ENCODE measurements at places on chromosomes 5 and 9.

DNA sequence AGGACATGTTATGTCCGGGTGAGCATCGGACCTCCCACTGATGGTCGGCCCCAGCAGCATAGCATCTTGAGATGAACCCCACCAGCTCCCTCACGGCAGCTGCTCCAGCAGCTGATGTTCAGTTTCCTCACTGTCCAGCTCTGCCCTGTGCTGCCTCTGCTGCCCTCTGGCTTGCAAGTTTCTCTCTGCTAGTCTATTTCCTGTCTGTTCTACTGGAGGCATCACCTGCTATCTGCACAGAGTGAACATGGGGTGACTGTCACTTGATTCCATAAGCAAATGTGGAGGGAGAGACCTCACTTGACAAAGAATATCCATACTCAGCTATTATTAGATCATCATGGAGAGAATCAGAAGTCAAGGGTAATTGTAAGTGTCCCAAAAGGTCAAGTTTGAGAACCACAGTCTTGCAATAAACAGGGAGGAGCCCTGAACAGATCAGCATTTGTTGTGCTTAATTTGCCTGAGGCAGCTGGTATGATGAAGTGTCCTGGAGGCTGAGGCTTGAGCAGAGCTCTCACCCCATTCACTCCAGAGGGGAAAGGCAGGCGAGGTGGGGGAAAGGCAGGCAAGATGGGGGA lies 702.8 kb downstream of the SEMA5A start:
- no peak for DNase-seq

- DNase-seq = no peak
These were observed 4.3 kb downstream of the CD14 start for GRCh38 chr5:140628711-140629110.

- no peak for DNase-seq
These were observed 7.8 kb upstream of the C9orf40 start for GRCh38 chr9:74960561-74960960.

GRCh38 chr9:125701351-125701750 lies 5.7 kb downstream of the MAPKAP1 start:
- DNase-seq = no peak

DNA sequence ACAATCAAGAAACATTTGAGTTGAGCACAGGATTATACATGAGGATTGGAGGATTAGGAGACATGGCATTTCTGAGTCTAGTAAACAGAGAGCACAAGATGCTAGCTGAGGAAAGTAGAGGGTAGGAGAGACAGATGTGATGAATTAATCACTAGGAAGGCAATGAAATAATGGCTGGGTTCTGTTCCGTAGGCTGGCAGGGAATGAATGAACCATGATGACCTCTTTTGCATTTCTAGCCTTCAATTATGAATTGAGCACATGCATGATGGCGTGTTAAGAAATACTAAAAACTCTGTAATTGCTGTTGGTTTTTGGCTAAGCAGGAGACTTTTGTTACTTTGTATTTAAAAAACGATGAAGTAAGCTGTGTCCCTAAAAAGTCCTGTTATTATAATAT lies 420.0 kb upstream of the TLE4 start:
- no peak for DNase-seq

GRCh38 chr9:123361086-123361730 lies 5.2 kb downstream of the CRB2 start:
- no peak for DNase-seq

GRCh38 chr9:127086771-127087170 lies 35.7 kb downstream of the ANGPTL2 start:
- no peak for DNase-seq

GRCh38 chr5:68459093-68459809 lies 243.7 kb downstream of the PIK3R1 start:
- no peak for DNase-seq

All from GDM1 (cell line).